ENCODE measurements at places on chromosomes 2 and 18. TPM values are rescaled to one million over a fixed set of nuclear protein-coding genes. Genes with fewer than 3 reads are reported as not detected.

Gene DES
- total RNA-seq: 0.13 TPM

Gene IFIH1
- 3.6 TPM for total RNA-seq

Gene UGGT1
- 58.4 TPM for total RNA-seq

Gene NAT8
- total RNA-seq: 2.4 TPM

Gene SERPINB3
- total RNA-seq: not detected

Gene FOXI3
- total RNA-seq: 0.66 TPM

Gene C2orf81
- total RNA-seq: 0.53 TPM

Gene RAMP1
- not detected for total RNA-seq

Gene ROCK2
- 21.9 TPM for total RNA-seq
